ENCODE measurements at places on chromosomes 2 and 18. TPM values are rescaled to one million over a fixed set of nuclear protein-coding genes. Genes with fewer than 3 reads are reported as not detected.
A peak's percentile ranks its signal among the peaks of the same experiment; 100 is the strongest.

FAM237A gene
- total RNA-seq = not detected

COL5A2 gene
- total RNA-seq = 56.2 TPM

CPLX4 gene
- not detected for total RNA-seq

GRCh38 chr2:23505984-23506380 lies 121.0 kb downstream of the KLHL29 start:
- DNase-seq = no peak
- H3K27ac ChIP-seq = no peak overlapping the region
- H3K36me3 ChIP-seq = no peaks in the 10 kb centered on the region
- no peaks in the 10 kb centered on the region for H3K4me1 ChIP-seq
- H3K4me3 ChIP-seq = no peak overlapping the region

DNA sequence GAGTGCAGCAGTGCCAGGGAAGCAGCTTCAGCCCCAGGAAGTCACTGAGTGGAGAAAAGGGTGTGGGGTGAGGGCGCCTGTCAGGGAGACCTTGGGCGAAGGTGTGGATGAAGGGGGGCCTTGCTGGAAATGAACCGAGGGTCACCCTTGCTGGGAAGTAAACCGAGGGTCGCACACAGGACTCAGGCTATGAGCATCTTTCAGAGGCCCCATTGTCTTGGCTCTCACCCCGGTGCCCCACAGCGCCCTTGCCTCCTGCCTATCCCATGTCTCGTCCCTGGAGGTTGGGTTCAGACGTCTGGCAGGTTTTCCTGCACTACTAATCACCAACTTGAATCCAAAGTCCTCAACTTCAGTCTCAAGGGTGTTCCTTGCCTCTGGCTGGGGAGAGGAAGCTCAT lies 122.8 kb upstream of the PXDN start:
- H3K36me3 ChIP-seq = no peaks in the 10 kb centered on the region
- no peak overlapping the region for H3K4me3 ChIP-seq
- H3K27me3 ChIP-seq = peaks cover 100% of the 10 kb centered on the region
- H3K27ac ChIP-seq = no peak overlapping the region

GRCh38 chr2:196233805-196234475 lies 62.6 kb upstream of the STK17B start:
- no peak overlapping the region for H3K4me3 ChIP-seq
- H3K27me3 ChIP-seq = no peaks in the 10 kb centered on the region
- peaks cover 28% of the 10 kb centered on the region for H3K4me1 ChIP-seq
- H3K27ac ChIP-seq = peak overlapping the region; percentile 50

- no peaks in the 10 kb centered on the region for H3K27me3 ChIP-seq
- H3K4me1 ChIP-seq = no peaks in the 10 kb centered on the region
- H3K27ac ChIP-seq = no peak overlapping the region
- DNase-seq = no peak
Measured at GRCh38 chr2:148207111-148207510, 186.2 kb downstream of the MBD5 start.

DNA sequence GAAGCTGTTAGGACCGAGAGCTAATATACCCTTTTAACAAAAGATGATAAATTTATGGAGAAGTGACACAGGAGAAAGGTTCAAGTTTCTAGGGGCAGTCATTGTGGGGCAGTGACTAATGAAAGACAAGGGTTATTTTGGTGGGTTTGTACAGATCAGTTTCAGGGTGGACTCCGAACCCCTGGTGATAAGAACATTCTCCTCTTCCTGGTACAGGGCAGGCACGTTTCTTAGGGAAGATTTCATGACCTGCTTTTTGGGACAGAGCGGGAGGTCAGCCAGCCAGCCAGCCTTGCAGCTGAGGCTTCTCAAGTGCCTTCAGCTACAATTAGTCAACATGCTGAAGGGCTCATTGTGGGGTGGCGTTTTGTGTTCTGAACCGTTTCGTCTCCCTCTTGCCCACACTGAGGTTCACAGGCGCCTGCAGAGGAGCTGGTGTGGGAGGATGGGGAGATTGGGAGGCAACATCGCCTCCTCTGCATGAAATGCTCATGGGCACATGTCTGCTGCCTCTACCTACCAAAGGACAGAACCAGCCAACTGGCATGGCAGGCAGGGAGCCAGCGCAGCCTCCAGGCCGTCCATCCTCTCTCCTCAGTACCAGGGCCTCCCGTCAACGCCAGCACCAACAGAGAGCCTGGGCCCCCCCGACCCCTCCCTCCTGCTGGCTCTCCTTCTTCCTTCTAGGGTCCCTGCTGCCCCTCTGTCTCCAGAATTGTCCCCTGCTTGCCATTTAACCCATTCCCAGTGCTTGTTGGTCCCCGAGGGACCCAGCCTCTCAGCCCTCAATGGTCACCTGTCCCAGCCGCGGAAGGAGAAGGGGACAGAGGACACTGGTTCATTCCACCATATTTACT lies 9.6 kb downstream of the CHMP1B start:
- no peak for DNase-seq
- H3K27me3 ChIP-seq = no peaks in the 10 kb centered on the region
- H3K27ac ChIP-seq = peak overlapping the region; percentile 96
- H3K36me3 ChIP-seq = no peaks in the 10 kb centered on the region
- H3K4me3 ChIP-seq = no peak overlapping the region

DNA sequence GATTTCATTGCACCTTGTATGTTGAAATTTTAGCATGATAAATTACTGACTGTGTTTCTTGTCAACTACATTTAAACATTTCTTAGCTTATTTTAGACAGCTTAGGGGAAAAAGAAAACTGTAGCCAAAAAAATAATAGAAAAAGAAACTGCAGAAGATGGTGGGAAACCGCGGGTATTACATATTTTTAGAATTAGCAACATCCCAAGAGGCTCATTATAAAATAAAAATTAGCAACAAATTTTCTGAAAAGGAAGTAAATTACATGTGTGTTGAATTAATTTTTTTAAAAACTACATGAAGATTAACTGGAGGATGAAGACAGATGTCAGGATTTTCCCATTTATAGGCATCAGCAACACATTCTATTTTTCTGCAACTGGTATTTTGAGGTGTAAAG lies 4.3 kb downstream of the PELI1 start:
- DNase-seq = no peak
- peaks cover 18% of the 10 kb centered on the region for H3K4me1 ChIP-seq
- H3K4me3 ChIP-seq = no peak overlapping the region
- H3K27ac ChIP-seq = no peak overlapping the region
- no peaks in the 10 kb centered on the region for H3K27me3 ChIP-seq

DNA sequence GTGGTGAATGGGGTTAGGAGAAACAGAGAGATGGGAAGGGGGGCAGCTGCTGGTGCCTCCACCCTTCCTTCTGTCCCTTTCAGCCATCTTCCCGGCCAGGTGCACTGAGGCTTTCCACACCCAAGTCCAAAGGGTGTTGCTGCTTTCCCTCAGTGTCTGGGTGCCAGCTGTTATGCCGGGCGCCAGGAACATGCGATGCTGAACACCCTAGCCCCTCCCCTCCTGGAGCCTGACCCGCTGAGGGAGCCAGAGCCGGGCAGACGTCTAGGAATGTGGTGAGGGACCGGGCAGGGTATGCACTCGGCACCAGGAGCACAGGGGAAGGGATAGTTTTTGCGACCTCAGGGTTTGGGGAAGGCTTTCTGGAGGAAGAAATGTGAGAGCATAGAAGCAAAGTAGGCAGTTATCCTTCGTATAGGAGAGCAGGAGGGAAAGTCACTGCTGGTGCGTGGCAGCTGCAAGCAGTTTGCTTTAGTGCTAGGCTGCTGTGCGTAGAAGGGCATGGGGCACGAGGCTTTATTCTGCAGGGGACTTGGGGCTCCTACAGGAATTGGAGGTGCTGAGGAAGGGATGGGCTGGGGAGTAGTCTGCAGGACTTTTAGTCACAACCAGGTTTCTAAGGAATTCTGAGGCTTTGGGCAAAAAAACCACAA lies 147.7 kb downstream of the TSN start:
- no peaks in the 10 kb centered on the region for H3K4me1 ChIP-seq
- H3K27me3 ChIP-seq = peaks cover 46% of the 10 kb centered on the region
- no peak overlapping the region for H3K4me3 ChIP-seq
- H3K36me3 ChIP-seq = no peaks in the 10 kb centered on the region

DNA sequence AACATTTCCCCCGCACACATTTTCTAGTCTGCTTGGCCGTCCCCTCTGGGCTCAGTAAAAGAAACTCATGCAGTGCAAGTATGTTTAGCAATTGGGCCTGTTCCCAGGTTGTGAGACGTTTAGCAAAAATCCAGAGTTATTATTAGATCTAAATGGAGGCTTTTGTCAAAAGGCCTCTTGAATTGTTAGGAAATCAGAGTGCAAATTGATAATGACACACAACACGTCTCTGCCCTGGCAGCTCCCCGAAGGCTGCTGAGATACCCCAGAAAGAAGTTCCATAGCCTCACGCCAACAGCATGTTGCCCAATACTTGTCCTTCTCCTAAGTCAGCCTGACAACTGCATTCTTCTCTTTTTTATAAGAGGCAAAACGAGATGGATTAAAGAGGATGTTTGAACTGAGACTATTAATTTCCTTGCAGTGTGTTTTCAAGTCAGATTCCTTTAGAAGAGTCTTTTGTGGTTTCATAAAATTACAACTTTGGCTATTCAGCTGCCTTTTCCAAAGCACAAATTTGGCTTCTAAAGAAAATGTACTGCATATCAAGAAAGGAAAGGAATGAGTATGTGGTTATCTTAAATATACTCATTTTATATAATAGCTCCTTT lies 202.2 kb downstream of the TRIB2 start:
- no peak overlapping the region for H3K27ac ChIP-seq
- H3K4me1 ChIP-seq = peaks cover 11% of the 10 kb centered on the region
- peak; percentile 9 for DNase-seq
- H3K4me3 ChIP-seq = no peak overlapping the region
- no peaks in the 10 kb centered on the region for H3K27me3 ChIP-seq
- no peaks in the 10 kb centered on the region for H3K36me3 ChIP-seq
